NCI-H524 treated with DMSO at 0.1 percent for 48 hours (cell line): ENCODE measurements at places on chromosomes 6 and 20.

GRCh38 chr6:77026341-77026740 is 436.9 kb downstream of the HTR1B start:
- no peak for DNase-seq

- no peak for DNase-seq
Observed at GRCh38 chr20:10802236-10802635, 128.4 kb upstream of the JAG1 start.

DNA sequence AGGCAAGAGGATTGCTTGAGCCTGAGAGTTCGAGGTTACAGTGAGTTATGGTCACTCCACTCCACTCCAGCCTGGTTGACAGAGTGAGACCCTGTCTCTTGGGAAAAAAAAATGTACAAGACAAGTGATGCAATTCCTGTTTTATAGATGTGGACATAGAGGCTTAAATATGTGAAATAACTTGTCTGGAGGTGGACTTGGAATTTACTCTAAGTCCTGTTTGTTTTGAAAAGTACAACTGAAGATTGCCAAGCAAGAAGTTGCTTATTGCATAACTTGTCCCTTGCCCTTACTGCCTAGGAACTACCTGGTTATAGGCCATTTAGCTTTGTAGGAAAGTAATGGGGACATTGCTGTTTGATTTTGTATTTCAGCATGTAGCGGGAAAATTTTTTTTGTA is 26.0 kb upstream of the ADIG start:
- DNase-seq, result no peak

GRCh38 chr6:11378639-11379038 is 146.2 kb upstream of the NEDD9 start:
- DNase-seq, result no peak

GRCh38 chr6:107107791-107108190 is 7.5 kb downstream of the BEND3 start:
- DNase-seq, result no peak

- DNase-seq, result no peak
Observed at GRCh38 chr6:146909376-146909775, 294.8 kb upstream of the STXBP5 start.

GRCh38 chr20:36035745-36036144 is 67.4 kb downstream of the CNBD2 start:
- DNase-seq, result no peak

DNA sequence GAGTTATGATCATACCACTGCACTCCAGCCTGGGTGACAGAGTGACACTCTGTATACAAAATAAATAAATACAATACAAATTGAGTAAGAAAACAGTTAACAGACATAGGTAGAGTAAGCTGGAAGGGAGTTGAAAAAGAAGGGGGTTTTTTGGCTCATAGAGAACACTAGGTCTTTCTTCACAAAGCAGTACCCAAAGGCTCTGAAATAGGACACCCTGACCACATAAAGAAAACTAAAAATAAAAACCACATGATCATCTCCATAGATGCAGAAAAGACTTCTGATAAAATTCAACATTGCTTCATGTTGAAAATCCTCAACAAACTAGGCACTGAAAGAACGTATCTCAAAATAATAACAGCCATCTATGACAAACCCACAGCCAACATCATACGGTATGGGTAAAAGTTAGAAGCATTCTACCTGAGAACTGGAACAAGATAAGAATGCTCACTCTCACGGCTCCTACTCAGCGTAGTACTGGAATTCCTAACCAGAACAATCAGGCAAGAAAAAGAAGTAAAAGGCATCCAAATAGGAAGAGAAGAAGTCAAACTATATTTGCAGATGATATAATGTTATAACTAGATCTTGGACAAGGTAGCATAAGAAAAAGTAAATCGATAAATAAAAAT is 48.6 kb downstream of the TOMM6 start:
- no peak for DNase-seq

DNA sequence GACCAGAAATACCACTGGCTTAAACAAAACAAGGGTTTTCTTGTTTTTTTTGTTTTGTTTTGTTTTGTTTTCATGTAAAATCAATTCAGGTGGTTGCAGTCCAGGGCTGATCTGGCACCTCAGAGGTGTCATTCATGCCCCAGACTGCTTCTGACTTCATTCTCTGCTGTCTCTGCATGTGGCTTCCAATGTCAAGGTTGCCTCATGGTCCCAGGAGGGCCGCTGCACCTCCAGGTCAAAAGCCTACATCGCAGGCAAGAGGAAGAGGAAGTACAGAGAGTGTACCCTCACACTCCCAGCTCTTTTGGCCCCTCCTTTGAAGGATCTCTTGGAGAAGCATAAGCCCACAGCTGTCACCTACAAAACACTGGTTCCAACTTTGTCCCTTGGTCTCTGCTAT is 1.4 kb upstream of the BTN3A1 start:
- no peak for DNase-seq

GRCh38 chr6:52127957-52128356 is 40.5 kb upstream of the PKHD1 start:
- DNase-seq, result no peak

DNA sequence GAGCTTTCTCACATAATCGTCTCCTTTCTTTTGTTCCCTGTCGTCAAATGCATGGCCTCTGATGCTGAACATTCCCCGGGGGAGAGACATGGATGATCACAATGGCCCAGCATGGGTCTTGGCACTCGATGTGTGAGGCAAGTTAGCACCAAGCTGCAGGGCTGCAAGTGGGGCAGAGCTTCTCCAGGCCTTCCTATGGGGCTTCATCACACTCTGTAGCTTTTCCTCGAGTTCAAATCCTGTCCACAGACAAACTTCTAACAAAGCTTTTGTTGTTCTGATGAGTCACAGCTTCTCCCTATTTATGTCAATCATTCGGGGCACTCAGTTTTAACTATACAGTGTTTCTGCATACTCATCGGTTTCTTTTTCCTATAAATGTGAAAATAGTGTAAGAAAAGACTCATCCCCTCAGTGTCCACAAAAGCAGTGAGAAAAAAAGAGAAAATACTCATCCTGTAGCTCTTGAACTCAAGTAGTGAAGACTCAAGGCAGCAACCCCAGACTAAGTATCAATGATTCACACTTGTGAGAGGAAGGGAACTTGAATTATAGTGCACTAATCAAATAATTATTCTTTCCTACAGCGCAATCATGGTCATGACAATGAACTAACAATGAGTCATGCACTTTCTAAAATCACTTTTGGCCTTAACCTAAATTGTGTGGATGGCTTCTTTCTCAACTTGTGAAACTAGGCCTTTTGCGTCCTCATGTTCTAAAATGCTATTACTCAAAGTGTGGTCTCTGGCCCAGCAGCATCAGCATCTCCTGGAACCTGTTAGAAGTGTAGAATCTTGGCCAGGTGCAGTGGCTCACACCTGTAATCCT is 68.4 kb upstream of the NOX3 start:
- no peak for DNase-seq

GRCh38 chr20:46328200-46328882 is 20.0 kb upstream of the CDH22 start:
- DNase-seq, result no peak

- DNase-seq, result no peak
Observed at GRCh38 chr6:136191606-136192312, 58.4 kb downstream of the MTFR2 start.

GRCh38 chr6:117495869-117496268 is 13.4 kb downstream of the DCBLD1 start:
- DNase-seq, result no peak

DNA sequence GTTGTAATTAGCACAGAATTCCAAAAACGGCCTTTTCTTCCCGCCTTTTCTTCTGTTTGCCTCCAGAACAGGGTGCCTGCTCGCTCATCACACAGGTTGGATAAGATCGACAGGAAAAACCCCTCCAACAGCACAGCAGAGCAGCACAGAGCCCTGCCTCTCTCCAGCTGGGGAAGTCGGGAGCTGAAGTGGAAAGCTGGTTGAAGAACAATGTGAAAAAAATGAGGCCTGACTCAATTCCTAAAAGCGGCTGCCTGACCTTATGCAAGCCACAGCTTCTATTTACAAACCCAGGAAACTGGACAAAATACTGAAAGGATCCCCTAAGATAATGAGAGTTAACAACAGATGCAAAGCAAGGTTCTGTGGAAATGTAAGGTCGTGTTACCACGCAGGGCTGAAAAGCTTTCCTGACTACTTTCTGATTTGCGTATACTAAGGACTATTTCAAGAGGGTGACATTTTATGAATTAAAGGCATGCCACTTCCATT is 116.9 kb downstream of the TTLL2 start:
- DNase-seq, result no peak

GRCh38 chr6:2796861-2797260 is 31.7 kb downstream of the WRNIP1 start:
- no peak for DNase-seq
